Activated naive CD8-positive, alpha-beta T cell treated with anti-CD3 and anti-CD28 coated beads, Interleukin-2, amount 10 ng/mL, durations not matched to agents 7 days and 5 days (primary cell): ENCODE measurements at places on chromosomes 4 and X. TPM values are rescaled to one million over a fixed set of nuclear protein-coding genes. Genes with fewer than 3 reads are reported as not detected.
A peak's percentile ranks its signal among the peaks of the same experiment; 100 is the strongest.

GRCh38 chr4:127778102-127778501 is 4.0 kb upstream of the HSPA4L start:
- no peaks in the 10 kb centered on the region for H3K36me3 ChIP-seq
- DNase-seq = no peak
- peaks cover 12% of the 10 kb centered on the region for H3K4me1 ChIP-seq
- no peak overlapping the region for H3K4me3 ChIP-seq

DNA sequence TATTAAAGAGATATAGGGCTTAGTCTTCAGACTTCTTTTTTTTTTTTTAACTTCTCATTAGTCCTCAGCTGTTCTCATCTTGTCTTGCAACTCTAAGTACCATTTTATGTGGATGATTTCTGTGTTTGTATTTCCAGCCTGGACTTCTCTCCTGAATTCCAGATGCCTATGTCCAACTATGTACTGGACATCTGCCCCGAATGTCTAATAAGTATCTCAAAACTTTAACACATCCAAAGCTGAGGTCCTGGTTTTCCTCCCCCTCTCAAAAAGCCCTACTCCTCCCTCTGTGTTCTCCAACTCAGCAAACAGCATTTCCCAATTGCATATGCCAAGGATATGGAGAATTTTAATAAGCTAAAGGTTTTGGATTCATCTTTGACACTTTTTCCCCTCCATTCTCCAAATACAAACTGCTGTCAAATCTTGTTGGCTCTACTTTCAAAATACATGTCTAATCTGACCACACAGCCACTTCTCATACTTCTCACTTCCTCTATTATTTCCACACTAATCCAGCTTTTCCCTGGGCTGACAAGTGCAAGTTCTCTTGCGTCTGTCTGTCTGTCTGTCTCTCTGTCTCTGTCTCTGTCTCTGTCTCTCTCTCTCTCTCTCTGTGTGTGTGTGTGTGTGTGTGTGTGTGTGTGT is 79.8 kb downstream of the CLCN5 start:
- no peak overlapping the region for H3K27ac ChIP-seq
- H3K4me1 ChIP-seq = peaks cover 4% of the 10 kb centered on the region
- H3K27me3 ChIP-seq = no peaks in the 10 kb centered on the region
- H3K4me3 ChIP-seq = no peak overlapping the region
- no peaks in the 10 kb centered on the region for H3K36me3 ChIP-seq

GRCh38 chr4:143397335-143397734 is 60.7 kb downstream of the GAB1 start:
- H3K4me3 ChIP-seq = no peak overlapping the region
- peaks cover 2% of the 10 kb centered on the region for H3K4me1 ChIP-seq
- no peak for DNase-seq
- H3K27ac ChIP-seq = no peak overlapping the region

- H3K27ac ChIP-seq = no peak overlapping the region
- peaks cover 2% of the 10 kb centered on the region for H3K27me3 ChIP-seq
- H3K4me3 ChIP-seq = no peak overlapping the region
- no peaks in the 10 kb centered on the region for H3K36me3 ChIP-seq
- H3K4me1 ChIP-seq = no peaks in the 10 kb centered on the region
Measured at GRCh38 chr4:163736876-163737275, 242.4 kb downstream of the TMA16 start.

DNA sequence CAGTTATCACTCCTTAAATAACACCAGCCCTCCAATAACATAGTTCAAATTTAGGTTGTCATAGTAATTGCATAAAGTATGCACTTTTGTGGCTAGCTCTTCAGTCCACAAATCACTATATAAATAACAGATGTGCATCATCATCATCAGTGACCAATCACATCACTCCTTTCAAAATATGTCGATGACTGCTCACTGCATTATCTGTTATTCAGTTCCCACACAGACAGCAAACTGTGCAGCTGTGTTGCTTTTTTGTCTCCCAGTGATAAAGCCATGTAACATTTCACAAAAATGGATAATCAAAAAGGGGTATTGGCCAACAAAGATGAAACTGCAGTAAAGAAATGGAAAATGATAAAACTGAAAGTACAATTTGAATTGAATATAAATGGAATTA is 205.4 kb downstream of the DCLK2 start:
- no peak overlapping the region for H3K4me3 ChIP-seq
- no peak overlapping the region for H3K27ac ChIP-seq
- H3K27me3 ChIP-seq = no peaks in the 10 kb centered on the region

- DNase-seq = no peak
- H3K36me3 ChIP-seq = no peaks in the 10 kb centered on the region
- no peak overlapping the region for H3K4me3 ChIP-seq
- no peaks in the 10 kb centered on the region for H3K4me1 ChIP-seq
Measured at GRCh38 chr4:180422989-180423711, 1820.1 kb upstream of the TENM3 start.

GRCh38 chrX:115894087-115894486 is 276.5 kb upstream of the AGTR2 start:
- H3K27ac ChIP-seq = no peak overlapping the region
- no peak overlapping the region for H3K4me3 ChIP-seq
- no peaks in the 10 kb centered on the region for H3K36me3 ChIP-seq
- no peaks in the 10 kb centered on the region for H3K4me1 ChIP-seq

- no peak for DNase-seq
- peaks cover 10% of the 10 kb centered on the region for H3K4me1 ChIP-seq
- H3K36me3 ChIP-seq = peaks cover 52% of the 10 kb centered on the region
- no peaks in the 10 kb centered on the region for H3K27me3 ChIP-seq
- peak overlapping the region; percentile 36 for H3K4me3 ChIP-seq
Measured at GRCh38 chr4:150828159-150828558, 186.9 kb downstream of the LRBA start.

DNA sequence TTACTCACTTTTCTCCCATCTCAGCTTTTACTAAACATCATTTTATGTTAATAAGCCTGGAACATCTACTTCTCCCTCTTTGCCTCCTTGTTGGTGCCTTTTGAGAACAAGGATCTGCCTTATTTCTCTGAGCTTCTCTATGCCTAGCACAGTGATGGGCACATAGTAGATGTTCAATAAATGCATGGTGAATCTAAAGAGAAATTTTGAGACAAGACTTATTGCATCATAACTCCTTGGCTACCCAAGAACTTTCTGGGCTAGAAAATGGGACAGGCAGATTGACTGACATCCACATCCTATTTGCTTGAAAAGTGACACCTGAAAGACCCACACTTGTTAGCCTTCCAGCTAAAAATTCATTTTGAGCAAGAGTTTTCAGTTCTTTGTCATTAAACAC is 87.2 kb upstream of the TFDP3 start:
- no peak overlapping the region for H3K27ac ChIP-seq
- no peaks in the 10 kb centered on the region for H3K4me1 ChIP-seq

DNA sequence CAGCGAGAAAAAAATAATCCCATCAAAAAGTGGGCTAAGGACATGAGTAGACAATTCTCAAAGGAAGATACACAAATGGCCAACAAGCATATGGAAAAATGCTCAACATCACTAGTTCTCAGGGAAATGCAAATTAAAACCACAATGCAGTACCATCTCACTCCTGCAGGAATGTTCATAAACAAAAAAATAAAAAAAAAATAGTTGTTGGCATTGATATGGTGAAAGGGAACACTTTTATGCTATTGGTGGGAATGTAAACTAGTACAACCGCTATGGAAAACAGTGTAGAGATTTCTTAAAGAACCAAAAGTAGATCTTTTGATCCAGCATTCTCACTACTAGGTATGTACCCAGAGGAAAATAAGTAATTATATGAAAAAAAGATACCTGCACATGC is 508.3 kb upstream of the MAGEB2 start:
- no peaks in the 10 kb centered on the region for H3K4me1 ChIP-seq
- no peak overlapping the region for H3K27ac ChIP-seq
- no peak overlapping the region for H3K4me3 ChIP-seq
- no peak for DNase-seq
- no peaks in the 10 kb centered on the region for H3K27me3 ChIP-seq

GRCh38 chr4:103375278-103375677 is 177.1 kb upstream of the CENPE start:
- H3K27ac ChIP-seq = no peak overlapping the region
- DNase-seq = no peak
- no peak overlapping the region for H3K4me3 ChIP-seq
- no peaks in the 10 kb centered on the region for H3K27me3 ChIP-seq

DNA sequence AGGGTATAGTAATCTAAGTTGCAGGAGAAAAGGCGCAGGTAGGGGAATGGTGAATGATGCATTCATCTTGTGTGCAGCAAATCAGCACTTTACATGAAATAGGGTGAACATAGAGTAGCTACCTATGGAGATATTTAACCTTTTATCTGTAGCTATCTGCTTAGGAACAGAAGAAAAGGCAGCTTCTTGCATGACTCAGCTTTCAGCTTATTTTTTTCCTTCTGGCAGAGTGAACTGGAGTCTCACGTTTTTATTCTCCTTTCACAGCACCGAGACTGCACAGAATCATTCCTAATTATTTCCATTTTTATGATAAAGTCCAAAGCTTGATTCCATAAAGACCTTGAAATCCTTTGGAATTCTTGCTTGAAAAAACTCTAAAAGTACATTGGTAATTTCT is 4.8 kb upstream of the SCOC start:
- peaks cover 5% of the 10 kb centered on the region for H3K4me1 ChIP-seq
- H3K27me3 ChIP-seq = no peaks in the 10 kb centered on the region
- H3K36me3 ChIP-seq = no peaks in the 10 kb centered on the region
- no peak overlapping the region for H3K4me3 ChIP-seq
- DNase-seq = no peak

The ADH1B gene
- not detected for total RNA-seq

The SPANXC gene
- not detected for total RNA-seq

The ENPP6 gene
- total RNA-seq = 0.89 TPM

The AMOT gene
- 1.8 TPM for total RNA-seq

The NHSL2 gene
- total RNA-seq = 1.6 TPM
